ENCODE measurements at places on chromosomes 12 and 14.

GRCh38 chr14:95533391-95533821 is 1.4 kb upstream of the GLRX5 start:
- DNase-seq: no peak

- DNase-seq: no peak
Observed at GRCh38 chr12:44874981-44875416, 1.1 kb downstream of the NELL2 start.

DNA sequence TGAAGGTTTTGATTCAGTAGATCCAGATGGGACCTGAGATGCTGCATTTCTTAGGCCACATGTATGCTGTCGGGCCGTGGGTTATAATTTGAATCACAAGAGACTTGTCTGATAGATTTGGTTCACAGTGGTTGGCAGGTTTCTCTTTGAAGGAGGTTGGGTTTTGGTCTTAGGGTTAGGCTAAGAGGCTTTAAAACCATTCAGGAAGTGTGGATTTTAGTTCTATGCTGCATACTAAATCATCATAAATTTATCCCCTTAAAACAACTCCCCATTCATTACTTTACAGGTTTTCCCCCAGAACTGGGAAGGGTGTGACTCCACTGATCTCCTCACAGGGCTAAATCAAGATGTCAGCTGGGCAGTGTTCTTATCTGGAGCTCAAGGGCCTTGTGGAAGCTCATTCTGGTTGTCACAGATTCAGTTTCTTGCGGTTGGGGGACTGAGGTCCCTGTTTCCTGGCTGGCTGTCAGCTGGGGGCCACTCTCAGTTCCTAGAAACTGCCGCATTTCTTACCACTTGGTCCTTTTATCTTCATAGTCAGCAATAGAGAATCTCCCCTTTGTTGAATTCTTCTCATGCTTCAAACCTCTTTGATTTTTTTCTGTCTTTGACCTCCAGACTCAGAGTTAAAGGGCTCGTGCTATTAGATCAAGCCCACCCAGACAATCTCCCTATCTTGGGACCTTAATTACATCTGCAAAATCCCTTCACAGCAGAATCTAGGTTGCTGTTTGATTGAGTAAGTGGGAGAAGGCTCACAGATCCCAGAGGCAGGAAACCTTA is 20.6 kb upstream of the PCNX1 start:
- no peak for DNase-seq

GRCh38 chr12:128684352-128684751 is 139.4 kb downstream of the SLC15A4 start:
- DNase-seq: no peak

DNA sequence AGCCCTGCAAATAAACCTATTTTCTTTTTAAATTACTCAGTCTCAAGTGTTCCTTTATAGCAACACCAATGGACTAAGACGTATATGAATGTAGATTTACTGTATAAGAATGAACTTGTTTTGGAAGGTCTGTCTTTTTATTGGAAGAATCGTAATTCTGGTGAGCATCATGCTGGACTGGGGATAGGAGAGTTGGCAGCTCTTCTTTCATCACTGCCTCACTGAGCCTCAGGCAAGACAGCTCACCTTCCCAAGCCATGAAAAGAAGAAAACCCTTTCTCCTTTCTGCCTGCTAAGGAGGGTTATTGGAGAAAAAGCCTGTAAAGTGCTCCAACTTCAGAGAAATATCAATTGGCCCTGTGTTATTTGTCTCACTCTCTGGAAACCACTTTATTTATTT is 9.1 kb upstream of the RNF34 start:
- no peak for DNase-seq

DNA sequence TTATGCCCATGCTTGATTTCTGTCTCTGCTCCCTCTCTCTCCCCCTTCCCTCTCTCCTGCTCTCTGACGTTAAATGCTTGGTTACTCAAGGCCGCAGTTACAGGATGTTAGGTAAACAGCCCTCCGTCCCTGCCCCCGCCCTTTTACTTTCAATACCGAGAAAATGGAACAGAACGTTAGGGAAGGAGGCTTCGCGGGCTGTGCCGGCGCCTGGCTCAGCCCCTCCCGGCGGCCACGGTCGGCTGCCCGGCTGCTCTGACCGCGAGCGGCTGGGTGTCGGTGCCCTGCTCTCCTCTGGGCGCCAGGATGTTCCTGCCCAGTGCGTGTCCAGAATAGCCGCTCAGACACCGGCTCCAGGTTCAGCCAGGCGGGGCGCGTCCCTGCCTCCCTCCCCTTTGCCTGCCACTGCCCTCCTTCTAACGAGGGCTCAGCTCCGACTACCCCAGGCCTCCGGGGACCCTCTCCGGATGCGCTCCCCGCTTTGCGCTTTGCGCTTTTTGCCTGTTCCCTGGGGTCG is 166.1 kb downstream of the ADCK1 start:
- no peak for DNase-seq

- no peak for DNase-seq
Observed at GRCh38 chr12:8950221-8950527, 729 bp upstream of the M6PR start.

- no peak for DNase-seq
Observed at GRCh38 chr12:87305481-87305880, 723.7 kb downstream of the C12orf50 start.

- DNase-seq: no peak
Observed at GRCh38 chr14:78403278-78403815, 233.2 kb downstream of the NRXN3 start.

- no peak for DNase-seq
Observed at GRCh38 chr12:105993766-105994555, 144.8 kb downstream of the NUAK1 start.

DNA sequence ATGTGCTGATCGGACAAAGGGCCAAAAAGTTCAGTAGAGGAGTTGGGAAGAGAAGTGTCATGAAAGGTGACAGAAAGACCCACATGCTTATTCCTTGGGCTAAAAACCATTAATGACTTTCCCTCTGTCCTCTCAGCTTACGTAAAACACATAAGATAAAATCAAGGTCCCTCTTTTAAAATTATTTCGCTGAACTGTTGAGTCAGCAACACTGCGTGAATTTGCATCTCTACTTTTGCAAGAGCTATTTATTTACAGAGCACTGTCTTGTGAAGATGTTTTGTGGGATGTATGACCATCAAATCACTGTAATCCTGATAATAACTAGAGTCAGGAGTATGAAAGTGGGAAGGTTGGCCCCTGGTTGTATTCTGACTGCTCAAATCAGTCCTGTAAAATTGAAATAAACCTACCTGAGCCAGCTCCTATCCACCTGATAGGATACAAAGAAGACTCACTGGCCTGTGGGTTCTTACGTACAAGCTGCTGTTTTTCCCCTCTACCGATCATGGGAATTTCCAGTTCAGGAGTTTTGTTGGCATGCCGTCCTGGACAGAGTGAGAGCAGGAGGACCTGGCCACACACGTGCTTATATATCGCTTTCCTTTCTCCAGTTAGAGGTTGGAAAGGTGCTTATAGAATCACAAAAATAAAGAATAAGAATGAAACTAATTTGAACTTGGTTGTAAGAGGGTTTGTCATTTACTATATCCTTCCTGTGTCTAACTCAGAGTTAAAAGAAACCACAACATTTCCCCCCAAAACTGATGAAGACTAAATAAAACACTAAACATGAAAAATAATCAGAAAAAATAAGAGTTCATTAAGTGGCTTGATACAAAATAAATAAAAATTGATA is 42.9 kb downstream of the IFNG-AS1 start:
- no peak for DNase-seq

- no peak for DNase-seq
Observed at GRCh38 chr12:64673490-64674169, 63.3 kb downstream of the RASSF3 start.

DNA sequence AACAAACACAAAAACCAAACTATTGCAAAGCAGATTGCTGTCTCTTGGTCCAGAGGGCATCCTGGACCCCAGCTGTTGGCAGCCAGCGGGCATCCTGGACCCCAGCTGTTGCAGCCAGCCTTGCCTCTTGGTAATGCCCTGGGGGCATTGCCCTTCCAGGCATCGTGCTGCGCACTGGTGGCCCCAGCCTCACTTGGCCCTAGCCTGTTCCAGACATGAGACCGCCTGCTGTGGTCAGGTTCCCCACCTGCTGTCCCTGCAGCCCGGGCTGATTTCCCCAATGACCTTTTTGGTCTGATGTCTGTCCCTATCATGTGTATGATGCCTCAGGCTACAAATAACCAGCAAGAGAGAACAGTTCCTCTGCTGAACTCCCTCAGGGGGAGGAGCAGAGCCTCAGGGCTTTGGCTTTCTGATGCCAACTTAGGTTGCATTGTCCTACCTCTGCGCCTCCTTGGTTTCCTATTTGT is 20.8 kb downstream of the MLXIP start:
- DNase-seq: no peak

DNA sequence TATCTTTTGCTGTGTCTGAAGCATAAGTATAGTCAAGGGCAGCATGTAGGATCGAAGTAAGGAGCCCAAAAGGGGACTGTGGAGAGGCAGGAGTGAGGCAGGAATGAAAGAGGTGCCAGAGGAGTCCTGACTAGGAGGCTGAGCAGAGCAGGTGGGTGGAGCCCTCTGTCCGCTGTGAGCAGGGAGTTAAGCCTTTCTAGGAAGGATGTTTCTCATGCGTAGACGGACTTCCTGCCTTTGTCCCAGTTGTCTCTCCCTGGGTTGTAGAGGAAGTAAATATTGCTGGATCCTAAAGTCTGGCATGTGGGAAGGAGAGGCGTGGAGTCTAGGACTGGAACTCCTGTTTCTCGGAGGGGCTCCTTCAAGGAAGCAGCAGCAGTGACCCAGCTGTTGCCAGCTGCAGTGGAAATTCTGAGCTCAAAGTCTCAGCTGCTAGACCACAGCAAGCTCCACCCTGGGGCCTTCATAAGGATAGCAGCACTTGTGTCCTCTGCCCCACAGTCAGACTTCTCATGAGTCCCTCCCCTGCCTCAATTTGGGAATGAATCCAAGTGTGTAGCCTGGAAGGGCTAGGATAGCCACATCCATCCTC is 44.0 kb downstream of the RBMS2 start:
- no peak for DNase-seq

GRCh38 chr14:37870170-37870569 is 274.7 kb downstream of the TTC6 start:
- DNase-seq: no peak

- no peak for DNase-seq
Observed at GRCh38 chr14:60288279-60288678, 39.3 kb downstream of the PPM1A start.

DNA sequence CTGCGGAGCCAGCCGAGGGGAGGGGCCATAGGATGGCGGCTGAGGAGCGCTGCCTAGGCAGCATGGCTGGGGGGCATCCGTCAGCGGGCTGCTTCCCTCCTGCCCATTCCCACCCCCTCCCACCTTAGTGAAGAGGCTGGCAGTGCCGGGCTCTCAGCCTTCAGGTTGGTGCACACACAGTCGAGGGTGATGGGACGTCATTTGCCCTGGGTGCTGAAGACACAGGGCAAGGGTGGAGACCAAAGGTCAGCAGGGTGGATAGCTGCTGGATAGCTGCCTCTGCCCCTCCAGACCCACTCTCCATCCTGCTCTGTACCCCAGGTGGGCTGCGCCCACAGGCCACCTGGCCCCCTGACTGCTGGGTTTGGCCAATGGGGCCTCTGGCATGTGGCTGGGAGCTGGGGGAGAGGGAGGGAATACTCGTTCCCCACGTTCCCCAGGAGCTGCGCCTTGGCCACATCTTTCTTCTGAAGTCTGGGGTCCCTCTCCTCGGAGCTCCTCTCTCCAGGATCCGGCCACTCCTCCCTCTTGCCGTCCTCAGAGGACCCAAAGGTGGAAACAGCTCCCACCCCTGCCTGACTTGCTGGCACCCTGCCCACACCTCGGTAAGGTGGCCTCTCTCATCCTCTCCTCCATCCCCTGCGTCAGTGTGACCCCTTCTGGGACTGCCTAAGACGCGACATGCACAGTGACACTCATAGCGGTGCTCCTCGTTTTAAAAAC is 11.2 kb upstream of the CDC42BPB start:
- DNase-seq: no peak

- DNase-seq: no peak
Observed at GRCh38 chr12:108468196-108468968, 46.7 kb upstream of the FICD start.

- DNase-seq: no peak
Observed at GRCh38 chr14:44989497-44990440, 27.8 kb downstream of the TOGARAM1 start.

DNA sequence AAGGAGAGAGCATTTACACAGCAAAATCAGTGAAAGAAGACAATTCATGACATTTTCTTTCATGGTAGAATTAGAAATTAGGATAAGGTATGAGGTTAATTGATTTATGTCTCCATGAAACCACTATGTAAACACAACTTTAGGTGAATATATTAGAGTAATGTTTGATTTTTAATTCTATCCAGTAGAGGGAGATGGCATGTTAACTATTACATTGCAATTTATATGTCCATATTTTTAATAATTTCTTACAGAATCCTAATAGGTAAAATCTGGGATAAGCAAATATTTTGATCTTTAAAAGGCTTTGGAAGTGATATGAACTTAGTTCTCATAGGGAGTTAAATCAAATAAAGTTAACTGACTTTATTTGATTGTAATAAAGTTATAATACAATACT is 373.4 kb upstream of the PDE3A start:
- no peak for DNase-seq

DNA sequence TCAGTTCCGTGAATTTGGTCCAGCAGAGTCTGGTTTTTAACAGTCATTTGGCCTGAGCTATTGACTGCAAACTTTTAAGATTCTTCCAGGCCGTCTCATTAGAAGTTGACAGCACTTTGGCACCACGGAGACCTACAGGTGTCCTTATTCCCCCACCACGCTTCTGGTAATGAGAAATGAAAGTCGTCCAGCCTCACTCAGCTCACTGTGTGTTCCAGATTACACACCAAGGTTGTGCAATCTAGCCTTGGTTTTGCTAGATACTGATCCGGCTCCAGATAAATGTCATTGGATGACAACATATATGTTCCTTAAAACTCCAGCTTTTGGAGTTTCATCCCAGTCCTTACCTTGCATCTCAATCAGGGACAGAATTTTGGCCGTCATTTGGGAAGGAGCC is 210.4 kb downstream of the CHST11 start:
- DNase-seq: no peak

DNA sequence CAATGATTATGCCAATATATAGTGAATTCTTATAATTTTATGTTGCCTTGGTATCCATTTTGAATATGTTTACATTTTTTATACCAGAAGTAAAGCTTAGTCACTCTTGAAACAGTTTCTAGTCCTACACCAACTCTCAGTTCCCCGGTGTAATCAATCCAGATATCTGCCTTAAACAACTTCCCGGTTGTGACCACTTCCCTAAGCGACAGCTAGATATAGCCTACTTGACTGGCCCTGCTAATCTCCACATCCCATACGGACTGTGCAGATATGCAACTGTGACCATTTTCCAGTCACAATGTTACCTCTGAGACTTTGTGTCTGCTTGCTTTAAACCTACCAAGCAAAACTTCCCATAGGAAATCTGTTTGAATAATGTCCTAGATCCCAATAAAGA is 1551.5 kb upstream of the SEL1L start:
- no peak for DNase-seq

- no peak for DNase-seq
Observed at GRCh38 chr12:20264608-20265114, 103.7 kb upstream of the PDE3A start.

- DNase-seq: no peak
Observed at GRCh38 chr14:84098261-84098660, 1431.7 kb upstream of the FLRT2 start.

GRCh38 chr12:73274976-73275375 is 1002.8 kb downstream of the TRHDE start:
- no peak for DNase-seq

- DNase-seq: no peak
Observed at GRCh38 chr14:50083467-50084337, 32.7 kb downstream of the VCPKMT start.

GRCh38 chr14:55294603-55295002 is 23.4 kb downstream of the FBXO34 start:
- no peak for DNase-seq
